ENCODE measurements at places on chromosomes 3 and 15.

- no peak for DNase-seq
These were observed 2.7 kb downstream of the LMAN1L start for GRCh38 chr15:74815121-74815934.

DNA sequence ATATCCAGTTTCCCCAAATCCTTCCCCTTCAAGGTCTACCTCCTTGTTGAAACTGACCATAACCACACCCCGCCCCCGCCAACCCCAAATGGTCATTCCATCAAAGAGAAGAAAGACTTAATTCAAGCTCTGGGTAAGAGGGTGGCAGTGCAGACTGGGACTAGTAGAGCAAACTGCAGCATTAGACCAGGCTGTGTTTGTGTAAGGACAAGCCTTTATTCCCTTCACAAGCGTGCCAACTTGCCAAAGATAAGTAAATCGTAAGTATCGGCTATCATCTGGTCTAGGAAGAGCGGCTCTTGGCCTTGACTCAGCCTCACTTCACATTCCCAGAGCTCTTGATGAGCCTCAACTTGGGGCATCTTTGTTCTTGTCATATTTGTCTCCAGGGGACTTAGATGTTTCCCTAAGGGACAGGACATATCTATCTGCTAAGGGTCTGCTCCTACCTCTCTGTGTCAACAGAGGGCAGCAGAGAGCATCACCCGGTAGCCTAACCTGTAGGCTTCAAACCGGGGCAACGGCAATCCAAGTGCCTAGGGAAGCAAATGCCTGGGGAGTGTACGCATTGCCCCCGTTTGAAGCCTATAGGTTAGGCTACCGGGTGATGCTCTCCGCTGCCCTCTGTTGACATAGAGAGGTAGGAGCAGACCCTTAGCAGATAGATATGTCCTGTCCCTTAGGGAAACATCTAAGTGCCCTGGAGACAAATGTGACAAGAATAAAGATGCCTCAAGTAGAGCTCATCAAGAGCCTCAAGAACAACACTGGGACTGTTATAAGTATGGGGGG, 8.9 kb upstream of the MAP3K13 start:
- no peak for DNase-seq

DNA sequence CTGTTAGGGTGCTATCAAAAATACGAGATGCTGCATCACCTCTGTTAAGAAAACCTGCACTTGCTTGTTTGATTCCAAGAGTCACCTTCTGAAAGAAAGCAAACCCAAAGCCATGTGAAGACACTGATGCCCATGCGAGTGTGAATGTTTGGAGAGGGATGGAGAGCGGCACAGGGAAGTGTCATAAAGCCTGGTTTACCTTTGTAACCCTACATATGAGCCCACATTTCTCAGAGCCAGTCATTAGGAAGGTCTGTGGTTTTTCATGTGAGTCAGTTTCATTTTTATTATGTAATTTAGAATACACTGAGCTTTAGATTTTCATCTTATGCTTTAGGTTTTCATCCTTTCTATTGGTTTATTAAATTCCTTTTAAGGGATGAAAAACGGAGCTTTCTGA, 896.8 kb downstream of the ROBO1 start:
- DNase-seq, result no peak

- DNase-seq, result no peak
These were observed 51.6 kb upstream of the SMAD6 start for GRCh38 chr15:66650433-66650832.

GRCh38 chr3:151377768-151378385, 6.7 kb downstream of the P2RY12 start:
- DNase-seq, result no peak

DNA sequence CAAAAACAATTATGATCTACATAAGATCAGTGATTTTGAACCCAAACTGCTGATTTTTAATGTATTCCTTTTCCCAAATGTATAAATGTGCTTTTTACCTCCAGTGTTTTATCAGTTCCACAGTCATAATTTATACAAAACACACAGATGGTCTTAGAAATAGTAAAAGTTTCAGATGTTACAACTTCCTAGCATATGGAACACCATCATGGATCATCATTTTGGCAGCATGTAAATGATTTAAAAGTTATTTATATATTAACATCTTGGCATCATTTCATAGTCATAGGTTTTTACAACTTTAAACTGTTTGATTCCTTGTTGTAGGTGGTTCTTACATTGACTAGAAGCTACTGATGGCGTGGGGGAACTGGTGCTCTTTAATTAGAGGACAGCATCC, 1025.3 kb downstream of the ROBO1 start:
- no peak for DNase-seq

DNA sequence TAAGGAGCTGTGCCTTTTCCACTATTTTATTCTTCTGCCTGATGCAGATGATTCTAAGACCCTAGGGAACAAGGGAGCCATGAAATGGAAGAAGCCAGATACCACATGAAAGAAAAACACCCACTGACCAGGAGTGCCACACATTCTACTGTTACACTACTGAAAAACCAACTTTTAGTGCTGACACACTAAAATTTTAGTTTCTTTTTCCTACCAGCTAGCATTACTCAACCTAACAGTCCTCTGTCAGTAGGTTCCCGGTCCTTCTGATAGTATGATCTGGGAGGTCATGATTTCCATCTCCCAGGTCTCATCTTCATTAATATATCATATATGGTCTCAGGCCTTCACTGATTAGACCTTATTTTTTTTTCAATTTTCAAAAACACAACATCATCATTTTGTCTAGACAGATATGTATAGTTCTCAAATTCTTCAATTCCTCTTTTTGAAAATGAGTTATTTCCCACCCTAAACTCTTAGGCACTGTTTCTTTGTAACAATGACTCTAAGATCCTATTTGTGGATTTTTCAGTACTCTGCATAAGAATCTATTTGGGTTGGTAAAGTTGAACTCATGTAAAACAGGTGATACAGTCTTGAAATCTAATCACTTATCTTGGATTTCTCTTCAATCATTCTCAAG, 321.8 kb downstream of the CTNNB1 start:
- no peak for DNase-seq

DNA sequence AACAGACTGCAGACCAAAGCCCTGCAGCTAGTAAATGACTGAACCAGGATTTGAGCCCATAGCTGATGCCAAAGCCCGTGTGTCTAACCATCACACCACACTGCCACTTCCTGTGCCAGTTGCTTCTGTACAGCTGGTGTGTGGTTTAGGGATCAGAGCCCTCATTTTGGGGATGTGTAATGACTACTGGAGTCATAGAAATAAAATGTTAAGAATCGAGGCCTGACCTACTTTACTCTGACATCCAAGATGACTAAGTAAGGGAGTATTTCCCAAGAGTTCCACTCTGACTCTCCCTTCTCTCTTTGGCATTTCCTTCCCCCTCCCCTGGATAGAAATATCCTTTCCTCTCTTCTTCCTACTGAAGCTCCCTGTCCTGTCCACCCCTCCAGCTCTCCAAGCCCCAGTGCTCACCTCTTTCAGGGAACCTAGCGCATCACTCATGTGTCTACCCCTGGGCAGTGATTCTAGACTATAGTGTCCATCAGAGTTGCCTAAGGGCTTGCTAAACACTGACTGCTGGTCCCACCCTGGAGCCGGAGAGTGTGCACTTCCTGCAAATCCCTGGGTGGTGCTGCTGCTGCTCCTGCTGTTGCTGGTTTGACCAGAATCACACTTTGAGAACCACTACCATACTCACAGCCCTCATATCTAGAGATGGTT, 53.8 kb downstream of the MGLL start:
- no peak for DNase-seq

GRCh38 chr3:46049093-46049492, 21.8 kb upstream of the XCR1 start:
- DNase-seq, result no peak

DNA sequence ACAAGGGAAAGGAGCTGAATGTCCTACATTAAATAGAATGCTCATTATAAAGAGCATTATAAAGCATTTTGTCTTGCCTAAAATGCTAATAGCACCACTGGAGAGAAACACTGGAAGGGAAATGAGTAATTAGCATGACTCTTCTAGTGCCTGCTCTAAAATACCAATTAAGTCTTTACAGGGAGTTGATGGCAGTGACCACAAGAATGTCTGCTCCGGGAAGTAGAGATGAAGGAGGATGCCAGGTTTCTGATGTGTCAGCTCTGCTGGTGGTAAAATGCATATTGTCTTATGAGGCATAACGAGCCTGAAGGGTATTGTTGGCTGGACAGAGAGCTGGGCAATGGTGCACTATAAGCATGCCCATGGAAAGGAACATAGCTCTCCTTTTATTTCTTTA, 49.5 kb downstream of the MYLK start:
- DNase-seq, result no peak

DNA sequence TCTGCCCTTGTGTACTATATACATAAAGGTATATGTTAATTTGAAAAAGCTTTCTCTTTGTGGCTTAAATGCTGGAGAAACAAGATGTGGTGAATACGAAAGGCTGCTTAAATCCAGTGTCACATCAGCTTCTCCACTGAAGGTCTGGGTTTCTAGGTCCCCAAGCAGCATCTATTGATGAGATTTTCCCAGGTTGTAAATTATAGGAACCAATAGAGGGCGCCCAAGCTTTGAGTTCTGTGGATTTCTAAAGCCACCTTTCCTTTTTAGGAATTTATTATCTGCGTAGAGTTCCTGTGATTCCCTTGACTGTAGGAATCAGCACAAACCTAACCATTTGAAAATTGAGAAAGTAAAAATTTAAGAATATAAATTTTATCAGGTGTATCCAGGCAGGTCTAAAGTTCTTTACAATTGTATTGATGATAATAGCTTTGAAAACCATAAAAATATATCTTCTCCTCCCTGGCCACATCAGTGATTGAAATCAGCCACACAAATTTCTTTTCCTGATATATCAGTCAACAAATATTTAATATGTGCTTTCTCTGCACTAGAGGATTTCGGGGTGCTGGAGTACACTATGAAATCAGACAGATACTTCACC, 88.3 kb upstream of the ADAMTSL3 start:
- no peak for DNase-seq

DNA sequence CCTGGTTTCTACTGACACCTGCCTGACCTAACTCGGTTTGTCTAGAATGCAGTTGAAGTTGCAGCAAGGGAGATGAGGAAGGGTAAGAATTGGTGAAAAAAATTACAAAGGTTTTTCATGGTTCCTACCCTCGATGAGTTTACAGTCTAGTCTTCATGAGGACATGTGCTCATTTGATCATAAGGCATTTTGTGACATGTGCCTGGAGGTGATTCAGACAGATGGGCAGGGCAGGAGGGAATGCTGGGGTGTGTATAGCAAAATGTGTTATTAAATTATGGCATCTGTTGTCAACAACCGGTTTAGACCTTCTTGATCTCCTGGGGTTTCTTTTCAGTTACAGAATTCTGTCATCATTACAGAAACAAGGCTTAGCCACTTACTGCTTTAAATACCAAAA, 101.2 kb downstream of the CACNA1D start:
- no peak for DNase-seq

DNA sequence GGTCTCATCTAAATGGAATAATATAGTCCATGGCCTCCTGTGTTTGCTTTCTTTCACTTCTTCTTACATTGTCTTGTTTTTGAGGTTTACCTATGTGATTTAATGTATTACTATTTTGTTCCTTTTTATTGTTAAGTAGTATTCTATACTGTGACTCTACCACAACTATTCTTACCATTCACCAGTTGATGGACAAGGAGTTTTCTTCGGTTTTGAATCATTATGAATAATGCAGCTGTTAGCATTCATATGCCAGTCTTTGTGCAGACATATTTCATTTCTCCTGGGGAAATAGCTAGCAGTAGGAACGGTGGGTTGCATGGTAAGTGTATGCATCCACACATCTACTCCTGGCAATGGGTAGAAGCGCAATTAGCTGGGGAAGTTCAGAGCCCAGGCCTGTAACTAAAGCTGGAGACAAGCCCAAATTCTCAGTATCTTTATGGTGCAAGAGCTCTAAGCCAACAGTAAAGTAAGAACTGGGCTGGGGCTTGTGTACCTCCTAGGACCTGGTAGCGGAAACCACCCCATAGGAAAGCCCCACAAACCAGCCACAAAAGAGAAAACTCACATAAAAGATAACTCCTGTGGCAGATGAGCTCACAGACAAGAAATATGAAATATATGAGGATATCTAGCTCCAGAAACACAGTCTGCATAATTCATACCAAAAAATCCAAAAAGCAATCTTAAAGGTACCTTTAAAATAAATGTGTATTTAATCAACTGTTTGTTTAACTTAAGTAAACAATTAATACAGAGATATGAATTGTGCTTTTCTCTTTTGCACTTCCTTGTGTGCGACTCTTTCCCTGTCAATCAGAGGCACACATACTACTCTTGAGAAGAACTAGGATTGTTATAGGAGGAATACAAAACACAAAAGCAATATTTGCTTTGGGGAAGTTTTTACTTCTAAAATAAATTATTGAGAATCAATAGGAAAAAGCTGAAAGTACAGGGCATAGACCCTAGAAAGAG, 2.7 kb upstream of the CSTA start:
- DNase-seq, result no peak

- DNase-seq, result no peak
These were observed 76.0 kb upstream of the SLC25A26 start for GRCh38 chr3:66144568-66145407.

GRCh38 chr3:59877263-59878037, 827.6 kb upstream of the CFAP20DC start:
- no peak for DNase-seq

GRCh38 chr15:79535536-79535935, 103.4 kb downstream of the MINAR1 start:
- no peak for DNase-seq

DNA sequence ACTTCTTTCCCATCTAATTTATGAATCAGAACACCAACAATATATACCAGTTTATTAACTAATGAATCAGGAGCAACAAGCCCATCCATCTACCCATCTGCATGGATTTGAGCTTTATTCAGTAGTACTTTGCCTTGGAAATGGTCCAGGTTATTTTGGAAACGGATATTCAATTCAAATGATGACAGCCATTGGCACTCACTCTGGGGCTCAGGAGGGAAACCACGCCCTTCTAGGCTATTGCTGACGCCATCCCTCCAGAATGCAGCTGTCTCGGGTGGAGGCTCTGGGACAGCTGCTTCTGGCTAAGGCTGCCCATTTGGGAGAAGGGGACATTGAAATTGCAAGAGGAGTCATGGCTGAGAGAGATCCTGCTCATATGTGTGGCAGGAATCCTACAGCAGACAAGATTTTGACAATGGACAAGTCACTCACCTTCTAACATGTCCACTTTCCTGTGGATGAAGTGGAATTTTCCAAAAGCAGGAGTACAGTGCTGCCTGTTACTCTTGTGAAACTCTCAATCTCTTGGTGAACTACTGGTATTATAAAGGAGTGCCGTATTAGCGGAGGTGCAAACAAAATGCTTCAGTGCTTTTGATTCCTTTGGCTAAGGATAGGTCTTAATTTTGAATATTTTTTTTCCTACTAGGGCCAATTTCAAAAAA, 29.3 kb upstream of the TRAK1 start:
- DNase-seq, result no peak
